Hindlimb muscle (tissue), 1 donor: ENCODE measurements at places on chromosomes 1 and 21. TPM values are rescaled to one million over a fixed set of nuclear protein-coding genes. Genes with fewer than 3 reads are reported as not detected.
A peak's percentile ranks its signal among the peaks of the same experiment; 100 is the strongest.

The PDPN gene
- 29.8 TPM for polyA plus RNA-seq

The TCHHL1 gene
- not detected for polyA plus RNA-seq

The RHCE gene
- polyA plus RNA-seq = 2.6 TPM

The CD1D gene
- polyA plus RNA-seq = 1.9 TPM

The ALG14 gene
- 5.5 TPM for polyA plus RNA-seq

The MRPS6 gene
- polyA plus RNA-seq = 36.9 TPM

The VCAM1 gene
- polyA plus RNA-seq = 14.8 TPM

The LCA5L gene
- polyA plus RNA-seq = 1.8 TPM

The GPR25 gene
- polyA plus RNA-seq = not detected

The CTSS gene
- 19.2 TPM for polyA plus RNA-seq

- DNase-seq = peak; percentile 77
Observed at GRCh38 chr1:155226188-155226909, 17.9 kb downstream of the MTX1 start.

- DNase-seq = no peak
Observed at GRCh38 chr1:29849038-29849750, 612.9 kb downstream of the PTPRU start.

GRCh38 chr1:23531562-23532094 is 595 bp upstream of the E2F2 start:
- no peak for DNase-seq

DNA sequence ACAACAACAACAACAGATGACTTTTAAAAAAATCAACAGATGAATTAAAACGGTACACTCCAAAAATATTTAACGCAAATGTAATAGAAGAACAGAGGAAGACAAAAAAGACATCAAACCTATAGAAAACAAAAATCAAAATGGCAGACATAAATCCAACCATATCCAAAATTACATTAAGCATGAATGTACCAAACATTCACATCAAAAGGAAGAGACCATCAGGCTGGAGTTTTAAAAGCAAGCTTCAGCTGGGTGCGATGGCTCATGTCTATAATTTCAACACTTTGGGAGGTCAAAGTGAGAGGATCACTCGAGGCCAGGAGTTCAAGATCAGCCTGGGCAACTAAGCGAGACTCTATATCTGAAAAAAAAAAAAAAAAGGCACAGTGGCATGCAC is 116.2 kb downstream of the SMYD3 start:
- DNase-seq = no peak

DNA sequence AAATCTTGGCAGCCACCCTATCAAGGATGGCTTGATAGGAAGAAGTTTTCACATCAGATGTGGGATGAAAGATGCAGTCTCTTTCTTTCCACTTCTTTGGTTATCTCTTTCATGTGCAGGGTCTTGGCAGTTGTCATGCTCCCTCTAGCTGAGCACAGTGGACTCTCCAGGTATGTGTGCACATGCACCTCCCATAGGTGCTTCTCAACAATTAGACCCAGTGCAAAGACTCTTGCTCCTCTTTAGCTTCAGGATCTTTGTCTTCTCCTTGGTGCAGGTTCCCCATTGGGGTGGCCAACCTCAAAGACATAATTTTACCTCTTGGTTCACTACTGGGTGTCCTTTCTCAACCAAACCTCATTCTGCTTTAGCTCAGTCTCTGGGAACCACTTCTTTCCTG is 80.7 kb downstream of the TBX15 start:
- no peak for DNase-seq

GRCh38 chr1:110561596-110561995 is 42.6 kb upstream of the KCNA10 start:
- DNase-seq = no peak

GRCh38 chr21:33544451-33545195 is 1.8 kb downstream of the SON start:
- no peak for DNase-seq

DNA sequence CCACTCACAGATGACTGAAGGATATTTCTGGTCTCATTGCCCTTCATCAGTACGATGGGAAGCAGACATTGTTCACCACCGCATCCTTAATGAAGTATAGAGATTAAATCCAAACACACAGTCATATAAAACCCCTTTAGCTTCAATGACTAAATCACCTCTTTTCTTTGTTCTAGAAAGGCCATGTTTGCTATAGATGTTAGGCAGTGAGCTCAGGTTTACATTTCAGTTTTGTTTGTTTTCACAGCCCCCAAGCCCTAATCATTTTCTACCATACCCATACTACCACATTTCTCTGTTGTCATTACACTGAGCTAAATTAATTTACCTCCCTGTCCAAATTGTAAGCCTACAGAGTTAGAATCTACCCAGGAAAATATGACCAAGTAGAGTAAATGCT is 385.1 kb downstream of the NTNG1 start:
- DNase-seq = no peak

- DNase-seq = peak; percentile 76
Observed at GRCh38 chr1:19918057-19918456, 5.4 kb downstream of the PLA2G2E start.

GRCh38 chr1:237864338-237865244 is 26.1 kb downstream of the ZP4 start:
- DNase-seq = peak; percentile 58

DNA sequence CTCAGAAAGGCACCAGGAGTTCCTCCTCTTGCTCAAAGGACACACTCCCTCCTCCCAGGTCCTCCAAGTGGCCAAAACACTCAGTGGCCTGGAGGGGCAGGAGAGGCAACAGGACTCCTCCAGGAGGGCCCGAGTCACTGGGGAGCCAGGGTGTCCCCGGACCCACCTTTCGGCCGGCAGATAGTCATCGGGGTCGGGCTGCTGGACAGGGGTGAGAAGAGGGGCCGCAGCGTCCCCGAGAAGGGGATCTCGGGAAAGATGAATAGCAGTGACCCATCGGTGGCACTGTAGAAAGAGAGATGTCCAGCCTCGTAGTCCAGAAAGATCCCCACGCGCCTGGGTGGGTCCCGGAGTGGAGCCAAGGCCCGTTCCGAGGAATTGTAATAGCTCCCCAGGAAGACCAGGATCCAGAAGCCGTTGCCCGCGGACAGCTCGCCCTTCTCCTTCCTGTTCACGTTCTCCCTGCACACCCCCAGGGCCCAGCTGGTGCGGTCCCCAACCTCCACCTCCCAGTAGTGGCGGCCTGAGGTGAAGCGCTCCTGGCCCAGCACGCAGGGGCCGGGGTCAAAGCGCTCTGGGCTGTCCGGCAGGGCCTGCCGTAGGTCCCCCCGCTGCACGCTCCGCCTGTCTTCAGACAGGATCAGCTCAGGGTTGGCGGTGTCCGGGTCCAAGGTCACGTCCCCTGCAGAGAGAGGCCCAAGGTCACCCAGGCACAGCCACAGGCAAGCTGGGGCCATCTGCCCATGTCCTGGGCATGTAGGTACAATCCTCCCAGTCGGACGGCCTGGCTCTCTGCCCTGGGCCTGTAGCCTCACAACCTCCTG is 11.9 kb downstream of the TRIM11 start:
- DNase-seq = no peak

DNA sequence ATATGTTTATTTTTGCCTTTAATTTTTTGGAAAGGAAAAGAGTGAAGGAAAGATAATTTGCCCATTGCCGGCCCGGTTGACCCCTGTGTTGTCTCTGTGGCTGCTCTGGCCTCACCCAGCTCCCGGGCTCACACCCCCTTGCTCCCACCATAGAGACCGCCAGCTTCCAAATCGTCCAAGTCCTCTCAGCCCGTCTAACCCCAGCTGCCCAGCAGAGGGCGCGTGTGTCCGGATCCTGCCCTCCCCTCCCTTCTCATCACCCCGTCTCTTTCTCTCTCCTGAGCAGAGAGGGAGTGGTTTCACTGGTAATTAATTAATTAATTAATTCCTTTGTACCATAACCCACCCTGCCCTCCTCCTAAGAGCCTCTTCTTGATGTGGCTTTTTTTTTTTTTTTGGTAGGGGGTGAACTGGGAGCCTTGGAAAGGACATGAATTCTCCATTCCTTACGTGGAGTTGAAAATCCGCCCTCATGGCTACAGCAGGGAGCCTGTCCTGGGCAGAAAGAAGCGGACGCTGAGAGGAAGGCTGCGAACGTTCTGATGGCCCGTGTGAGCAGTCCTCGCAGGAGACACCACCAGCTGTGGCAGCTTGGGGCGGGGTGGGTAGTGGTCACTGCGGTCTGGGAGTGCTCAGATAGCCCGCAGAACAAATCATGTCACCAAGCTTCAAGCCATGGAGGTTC is 45.9 kb downstream of the KIAA0040 start:
- DNase-seq = peak; percentile 62

DNA sequence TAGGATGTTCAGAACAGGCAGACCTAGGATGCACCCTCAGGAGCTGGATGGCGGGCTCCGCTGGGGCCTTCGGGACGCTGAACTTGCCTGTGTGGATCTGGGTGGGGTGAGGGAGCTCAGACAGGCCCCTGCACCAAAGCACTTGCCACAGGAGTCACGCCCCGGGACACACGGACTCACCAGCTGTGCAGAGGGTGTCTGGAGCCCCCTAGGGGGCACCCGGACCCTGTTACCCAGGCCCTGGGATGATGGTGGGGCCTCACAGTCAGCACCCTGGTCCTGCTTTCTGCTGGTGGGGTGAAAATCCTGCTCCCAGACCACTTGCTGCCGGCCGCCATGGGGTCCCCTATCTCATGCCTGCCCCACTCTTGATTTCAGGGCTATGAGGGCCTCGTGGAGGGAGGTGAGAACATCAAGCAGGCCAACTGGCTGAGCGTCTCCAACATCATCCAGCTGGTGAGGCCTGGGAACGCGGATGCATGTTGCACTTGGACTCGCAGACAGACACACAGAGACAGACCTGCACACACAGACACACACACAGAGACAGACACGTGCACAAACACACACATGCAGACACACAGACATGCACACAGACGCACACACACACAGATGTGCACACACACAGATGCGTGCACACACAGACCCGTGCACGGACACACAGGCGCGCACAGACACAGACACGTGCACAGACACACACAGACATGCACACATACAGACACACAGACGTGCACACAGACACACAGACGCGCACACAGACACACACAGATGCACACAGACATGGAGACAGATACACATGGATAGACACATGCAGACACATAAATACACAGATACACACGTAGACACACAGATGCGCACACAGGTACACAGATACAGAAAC is 11.0 kb downstream of the PFKL start:
- DNase-seq = no peak

DNA sequence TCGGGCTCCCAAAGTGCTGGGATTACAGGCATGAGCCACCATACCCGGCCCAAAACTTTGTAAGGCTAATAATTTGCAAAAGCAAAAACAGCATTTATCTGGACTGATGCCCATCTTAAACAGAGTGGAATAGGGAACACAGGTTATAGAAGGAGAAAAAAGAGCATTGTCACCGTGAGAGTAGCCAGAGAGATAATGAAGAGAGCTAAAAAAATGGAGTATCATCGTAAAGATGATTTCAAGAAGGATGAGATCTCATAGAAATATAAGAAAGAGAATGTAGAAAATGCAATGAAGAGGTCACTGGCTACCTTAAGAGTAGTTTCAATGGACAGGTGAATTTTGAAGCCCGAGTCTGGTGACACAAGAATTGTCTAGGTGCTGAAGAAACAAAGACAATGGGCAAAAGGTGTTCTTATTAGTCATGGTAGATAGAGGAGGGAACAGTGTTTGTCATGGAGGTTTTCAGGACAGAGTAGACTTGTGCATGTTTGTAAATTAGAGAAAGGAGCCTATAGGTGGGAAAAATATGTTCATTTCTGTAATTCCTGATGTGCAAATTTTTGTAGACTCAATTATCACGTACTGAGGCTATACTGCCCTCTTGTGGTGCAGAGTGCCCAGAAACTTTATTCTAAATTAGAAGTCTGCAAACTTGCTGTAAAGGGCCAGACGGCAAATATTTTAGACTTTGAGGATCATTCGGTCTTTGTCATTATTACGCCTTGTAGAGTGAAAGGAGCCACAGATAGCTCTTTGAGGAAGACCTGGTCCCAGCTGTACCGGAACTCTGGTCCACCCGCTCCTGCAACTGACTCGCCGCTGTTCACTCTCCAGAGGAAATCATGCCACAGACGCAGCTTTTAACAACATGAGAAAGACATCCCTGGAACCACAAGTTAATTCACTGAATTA is 8.1 kb upstream of the TMEM183A start:
- peak; percentile 35 for DNase-seq

GRCh38 chr21:41821756-41822431 is 55.0 kb upstream of the RIPK4 start:
- DNase-seq = no peak

DNA sequence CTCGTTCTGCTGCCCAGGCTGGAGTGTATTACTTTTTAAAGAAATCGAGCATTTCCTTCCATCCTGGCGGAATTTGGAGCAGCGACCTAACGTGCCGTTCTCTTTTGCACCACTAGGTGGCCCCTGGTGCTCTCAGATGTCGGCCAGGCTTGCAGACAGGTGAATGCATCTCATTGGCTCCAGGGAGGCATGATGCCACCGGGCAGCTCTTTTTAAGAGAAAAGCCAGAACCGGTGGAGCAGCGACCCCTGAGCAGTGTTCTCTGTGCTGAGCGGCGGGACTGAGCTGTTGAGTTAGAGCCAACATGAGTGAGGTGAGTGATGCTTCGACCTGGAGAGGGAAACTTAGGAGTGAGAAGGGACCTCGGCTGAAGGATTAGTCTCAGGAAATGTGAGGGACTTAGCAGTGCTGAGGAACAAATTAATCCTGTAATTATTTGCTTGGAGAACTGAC is at the start of gene PCP4:
TSS of gene PCP4 (plus strand) at position 241 of the 453 bp plus-strand sequence. CDS start at position 305, 64 bp downstream.
- DNase-seq = peak; percentile 52

GRCh38 chr1:2949966-2950925 is 71.0 kb upstream of the ACTRT2 start:
- no peak for DNase-seq

- no peak for DNase-seq
Observed at GRCh38 chr1:52487632-52488031, 65.3 kb downstream of the TUT4 start.

DNA sequence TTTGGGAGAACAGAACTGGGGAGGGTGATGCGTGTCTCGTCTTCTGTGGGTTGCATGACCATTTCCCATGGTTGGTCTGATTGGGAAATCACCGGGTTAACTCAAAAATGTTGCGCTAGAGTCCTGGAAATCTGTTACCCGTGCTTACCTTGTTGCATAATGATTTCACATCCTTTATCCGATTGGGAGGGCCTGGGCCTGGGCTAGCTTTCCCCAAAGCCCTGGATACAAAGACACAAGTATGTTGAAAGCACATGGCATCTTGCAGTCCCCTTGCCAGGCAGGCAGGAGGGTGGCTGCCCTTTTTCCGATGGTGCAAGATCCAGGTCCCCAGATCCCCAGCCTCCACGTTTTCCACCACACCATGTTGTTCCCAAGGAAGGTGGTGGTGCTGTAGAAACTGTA is 582 bp downstream of the TRPM2 start:
- no peak for DNase-seq
